ENCODE measurements at places on chromosomes 13 and 19.

GRCh38 chr19:58395979-58396627 lies 647 bp downstream of the RNF225 start:
- no peak for DNase-seq

DNA sequence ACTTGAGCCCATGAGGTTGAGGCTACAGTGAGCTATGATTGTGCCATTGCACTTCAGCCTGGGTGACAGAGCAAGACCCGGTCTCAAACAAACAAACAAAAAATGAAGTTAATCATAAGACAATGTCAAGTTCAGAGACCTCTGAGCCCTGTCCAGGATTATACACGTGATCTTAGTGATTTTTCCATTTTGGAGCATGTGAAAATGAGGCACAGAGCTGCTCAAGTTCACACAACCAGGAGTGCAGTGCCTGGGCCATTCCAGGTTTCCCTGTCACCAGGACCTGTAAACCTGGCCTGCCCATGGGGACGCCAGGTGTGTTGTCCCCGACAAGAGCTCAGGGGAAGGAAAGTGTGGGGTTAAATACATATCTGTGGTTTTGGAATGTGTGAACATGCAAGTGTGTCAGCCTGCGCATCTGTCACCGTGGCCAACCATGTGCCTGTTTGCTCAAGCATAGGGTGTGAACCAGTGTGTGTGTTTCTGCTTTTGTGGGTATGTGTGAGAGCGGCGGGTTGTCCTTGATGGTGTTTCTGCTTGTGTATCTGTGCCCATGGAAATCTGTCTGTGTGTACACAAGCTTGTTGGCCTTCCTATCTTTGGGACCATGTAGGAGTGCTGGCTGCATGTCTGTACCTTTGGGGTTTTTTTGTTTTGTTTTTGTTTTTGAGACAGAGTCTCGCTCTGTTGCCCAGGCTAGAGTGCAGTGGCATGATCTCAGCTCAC lies 1.5 kb upstream of the FXYD1 start:
- no peak for DNase-seq

DNA sequence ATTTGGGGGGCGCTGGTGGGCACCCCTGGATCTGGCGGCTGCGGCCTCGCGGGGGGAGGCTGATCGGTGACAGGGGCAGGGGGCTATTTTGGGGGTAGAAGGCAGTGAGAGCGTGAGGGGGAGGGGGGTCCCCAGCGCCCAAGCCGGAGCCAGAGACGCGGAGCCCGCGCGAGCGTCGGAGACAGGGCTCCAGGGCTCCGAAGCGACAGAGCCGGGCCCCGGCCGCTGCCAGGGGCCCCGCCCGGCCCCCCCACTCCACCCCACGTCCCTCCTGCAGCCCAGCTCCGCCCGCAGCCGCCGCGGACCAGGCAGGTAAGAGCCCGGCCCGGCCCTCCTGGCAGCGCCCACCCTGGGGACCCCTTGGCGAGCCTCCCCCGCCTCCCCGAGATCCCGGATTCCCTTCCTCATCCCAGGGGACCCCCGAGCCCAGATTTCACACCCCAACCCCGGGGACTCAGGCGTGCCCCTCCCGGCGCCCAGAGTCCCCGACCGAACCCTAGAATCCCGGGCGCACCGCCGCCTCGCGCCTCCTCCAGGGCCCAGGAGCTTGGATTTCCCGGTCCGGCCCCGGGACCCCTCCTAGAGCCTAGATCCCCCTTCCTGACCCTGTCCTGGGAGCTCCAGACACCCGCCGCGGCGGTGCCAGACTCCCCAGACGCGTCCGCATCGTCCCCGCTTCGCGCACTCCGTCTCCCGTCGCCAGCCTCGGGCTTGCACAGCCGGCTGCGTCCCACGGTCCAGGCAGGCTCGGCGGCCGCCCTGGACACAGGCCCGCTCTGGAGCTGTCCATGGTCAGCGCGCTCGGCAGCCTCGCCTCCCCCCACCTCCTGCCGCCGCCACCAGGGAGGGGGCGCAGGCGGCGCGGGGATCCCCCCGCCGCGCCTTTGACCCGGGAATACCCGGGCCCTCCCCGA lies at the start of gene PPFIA3:
TSS of gene PPFIA3 (plus strand) at position 134 of the 914 bp plus-strand sequence. CDS start 8,330 bp downstream, outside the sequence.
- no peak for DNase-seq

GRCh38 chr13:109154146-109154545 lies 524.7 kb downstream of the MYO16 start:
- no peak for DNase-seq

DNA sequence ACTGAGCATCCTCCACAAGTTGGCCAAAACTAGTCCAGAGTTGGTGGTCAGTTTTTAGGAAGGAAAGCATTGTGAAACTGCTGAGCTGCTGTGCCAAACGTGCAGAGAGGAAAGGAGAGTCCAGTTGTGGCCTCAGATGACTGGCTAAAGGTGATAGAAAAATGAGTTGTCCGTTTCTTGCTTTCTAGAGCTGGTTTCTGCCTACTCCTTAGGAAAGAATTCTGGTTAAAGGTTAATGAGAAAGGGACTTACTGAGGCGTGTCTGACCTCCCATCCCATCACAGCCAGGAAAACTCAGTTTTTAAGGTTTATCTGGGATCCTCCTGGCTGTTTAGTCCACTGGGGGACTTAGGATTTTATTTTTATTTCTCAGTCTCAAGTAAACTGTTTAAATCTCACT lies 1186.3 kb downstream of the UQCRFS1 start:
- no peak for DNase-seq

All from BJ (cell line).